SW 1271 (cell line): ENCODE measurements at places on chromosomes 5 and 9.

- DNase-seq, result no peak
Measured at GRCh38 chr5:463301-463700, 20.3 kb downstream of the EXOC3 start.

- DNase-seq, result no peak
Measured at GRCh38 chr9:83005963-83006362, 57.0 kb downstream of the RASEF start.

GRCh38 chr5:90528601-90529193, 687 bp downstream of the LYSMD3 start:
- DNase-seq, result no peak

GRCh38 chr5:110441035-110441434, 285.4 kb downstream of the TMEM232 start:
- DNase-seq, result peak; percentile 31

- no peak for DNase-seq
Measured at GRCh38 chr9:18608371-18608770, 134.4 kb downstream of the ADAMTSL1 start.

DNA sequence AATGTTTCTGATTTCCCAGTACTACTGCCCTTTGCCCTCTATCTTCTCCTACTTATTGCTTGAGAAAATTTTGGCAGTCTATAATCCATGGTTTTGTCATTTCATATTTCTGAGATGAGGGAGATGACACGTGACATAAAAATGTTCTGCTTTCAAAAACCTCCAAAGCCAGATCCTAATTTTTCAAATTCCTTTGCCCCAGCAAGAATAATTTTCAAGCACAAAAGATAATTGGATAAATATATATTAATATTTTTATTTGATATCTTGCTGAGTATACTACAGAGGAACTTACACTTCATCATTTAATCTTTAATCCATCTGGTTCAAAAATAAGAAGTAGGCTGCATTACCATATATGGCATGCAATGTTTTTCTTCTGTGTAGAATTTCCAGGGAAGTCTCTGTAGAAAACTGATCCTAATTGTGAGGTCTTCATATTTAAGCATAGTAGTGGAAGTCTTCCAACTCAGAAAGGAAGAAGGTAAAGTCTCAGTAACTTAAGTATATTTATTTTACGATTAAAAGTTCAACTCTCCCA, 1738.8 kb downstream of the EFNA5 start:
- DNase-seq, result no peak

DNA sequence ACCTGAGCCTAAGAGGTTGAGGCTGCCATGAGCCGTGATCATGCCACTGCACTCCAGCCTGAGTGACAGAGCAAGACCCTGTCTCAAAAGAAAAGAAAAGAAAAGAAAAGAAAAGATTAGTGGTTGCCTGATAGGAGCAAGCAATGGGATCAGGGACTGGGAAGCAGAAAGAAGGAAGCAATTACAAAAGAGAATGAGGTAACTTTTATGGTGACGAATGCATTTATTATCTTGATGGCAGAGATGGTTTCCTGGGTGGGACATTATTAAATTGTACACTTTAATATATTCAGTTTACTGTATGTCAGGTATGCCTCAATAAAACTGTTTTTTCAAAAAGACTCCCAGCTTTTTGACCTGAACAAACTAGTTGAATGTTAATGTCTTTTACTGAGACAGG, 7.5 kb upstream of the PFDN1 start:
- no peak for DNase-seq

DNA sequence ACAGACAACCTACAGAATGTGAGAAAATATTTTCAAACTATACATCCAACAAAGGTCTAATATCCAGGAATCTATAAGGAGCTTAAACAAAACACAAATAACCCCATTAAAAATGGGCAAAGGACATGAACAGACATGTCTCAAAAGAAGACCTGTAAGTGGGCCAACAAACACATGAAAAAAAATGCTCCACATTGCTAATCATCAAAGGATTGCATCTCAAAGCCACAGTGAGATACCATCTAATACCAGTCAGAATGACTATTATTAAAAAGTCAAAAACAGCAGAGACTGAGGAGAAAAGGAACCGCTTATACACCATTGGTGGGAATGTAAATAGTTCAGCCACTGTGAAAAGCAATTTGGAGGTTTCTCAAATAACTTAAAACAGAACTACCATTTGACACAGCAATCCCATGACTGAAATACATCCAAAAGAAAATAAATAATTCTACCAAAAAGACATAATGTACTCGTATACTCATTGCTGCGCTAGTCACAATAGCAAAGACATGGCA, 39.1 kb upstream of the C5orf63 start:
- DNase-seq, result no peak

DNA sequence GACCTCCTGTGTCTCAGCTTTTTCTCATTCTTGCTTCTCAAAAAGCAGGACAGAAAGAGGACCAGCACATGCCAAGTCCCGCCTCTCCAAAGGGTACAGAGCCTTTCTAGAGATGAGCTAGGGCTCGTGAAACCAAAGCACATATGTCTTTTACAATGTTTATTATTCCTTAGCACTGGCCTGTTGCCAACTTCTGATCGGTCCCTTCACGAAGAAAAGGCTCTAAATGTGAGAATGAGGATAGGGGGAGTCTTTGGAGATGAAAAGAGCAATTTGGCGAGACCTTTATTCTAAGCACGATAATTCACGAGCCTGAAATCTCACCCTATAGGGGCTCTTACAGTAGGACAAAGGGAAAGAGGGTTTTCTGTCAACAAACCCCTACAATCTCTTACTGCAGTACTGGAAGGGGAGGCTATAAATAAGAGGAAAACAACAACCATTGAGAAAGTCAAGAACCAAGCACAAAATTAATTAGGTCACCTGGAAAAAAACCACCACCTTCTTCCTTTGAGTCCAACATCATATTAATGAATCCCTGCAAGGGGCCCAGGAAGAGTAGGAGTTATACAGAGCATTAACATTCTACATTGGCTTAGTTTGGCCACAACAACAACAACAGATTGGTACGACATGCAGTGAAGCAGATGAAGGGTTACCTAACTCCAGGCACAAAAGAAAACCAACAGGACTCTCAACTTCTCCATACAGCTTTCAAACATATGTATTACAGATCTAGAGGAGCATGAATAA, 309.5 kb downstream of the PDE4D start:
- no peak for DNase-seq

- no peak for DNase-seq
Measured at GRCh38 chr5:39534690-39535089, 109.9 kb upstream of the DAB2 start.

- DNase-seq, result no peak
Measured at GRCh38 chr9:6215562-6215961, at the start of gene IL33. IL33 (plus strand) TSS chr9:6215807; CDS start chr9:6241695, 25,888 bp downstream.

DNA sequence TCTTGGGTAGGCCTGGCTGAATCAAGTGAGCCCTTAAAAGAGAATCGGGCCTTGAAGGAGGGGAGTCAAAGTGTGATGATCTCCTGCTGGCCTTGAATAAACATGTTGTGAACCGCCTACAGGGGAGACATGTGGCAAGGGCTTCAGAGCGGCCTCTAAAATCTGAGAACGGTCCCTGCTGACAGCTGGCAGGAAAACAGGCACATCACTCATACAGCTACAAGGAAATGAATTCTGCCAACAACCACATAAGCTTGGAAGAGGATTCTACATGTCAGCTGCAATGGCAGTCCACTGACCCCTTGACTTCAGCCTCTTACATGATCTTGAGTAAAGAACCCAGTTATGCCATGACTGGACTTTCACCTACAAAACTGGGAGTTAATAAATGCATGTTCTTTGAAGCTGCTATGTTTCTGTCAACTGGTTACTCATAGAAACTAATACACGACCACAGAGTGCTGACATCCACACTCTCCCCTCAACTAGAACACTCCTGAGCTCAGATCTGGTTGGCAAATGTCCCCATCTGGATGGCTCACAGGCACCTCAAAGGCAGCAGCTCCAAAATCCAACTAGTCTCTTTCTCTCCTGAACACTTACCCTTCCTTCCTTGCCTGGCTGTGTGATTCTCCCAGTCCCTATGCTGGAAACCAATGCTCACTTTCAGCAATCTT, 333.1 kb downstream of the ASTN2 start:
- no peak for DNase-seq

- peak; percentile 9 for DNase-seq
Measured at GRCh38 chr5:128736553-128736952, 198.5 kb upstream of the FBN2 start.

GRCh38 chr9:38037981-38038306, 31.1 kb downstream of the SHB start:
- DNase-seq, result no peak

GRCh38 chr9:100720922-100721321, 143.0 kb downstream of the CAVIN4 start:
- DNase-seq, result no peak

DNA sequence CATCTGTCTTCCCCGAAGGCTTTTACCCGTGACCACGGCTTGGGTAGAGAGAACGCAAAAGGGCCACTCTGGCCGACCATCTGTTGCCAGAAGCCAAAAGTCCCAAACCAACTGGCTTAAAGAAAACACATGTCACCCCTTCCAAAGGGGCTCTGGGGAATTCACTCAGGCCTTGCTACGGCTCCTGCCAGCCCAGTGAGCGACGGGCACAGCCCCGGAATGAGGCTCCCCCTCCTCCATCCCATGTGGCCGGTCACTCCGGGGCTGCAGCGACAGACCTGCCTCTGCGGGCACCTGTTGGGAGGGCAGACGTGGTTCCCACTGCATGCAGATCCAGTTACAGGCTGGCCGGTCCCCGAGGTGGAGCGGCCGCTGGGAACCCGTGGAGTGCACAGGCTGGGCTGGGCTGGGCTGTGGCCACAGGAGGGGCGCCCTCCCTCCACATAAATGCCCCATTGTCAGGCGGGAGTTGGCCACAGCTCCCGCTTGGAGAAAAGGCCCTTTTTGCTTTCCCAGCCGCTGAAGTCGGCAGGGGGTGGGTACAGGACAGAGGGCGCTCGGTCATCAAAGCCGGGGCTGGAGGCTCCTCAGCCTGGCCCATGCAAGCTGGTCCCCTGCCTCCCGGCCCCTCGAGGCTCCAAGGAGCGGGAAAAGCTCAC, 19.9 kb downstream of the NOTCH1 start:
- no peak for DNase-seq

DNA sequence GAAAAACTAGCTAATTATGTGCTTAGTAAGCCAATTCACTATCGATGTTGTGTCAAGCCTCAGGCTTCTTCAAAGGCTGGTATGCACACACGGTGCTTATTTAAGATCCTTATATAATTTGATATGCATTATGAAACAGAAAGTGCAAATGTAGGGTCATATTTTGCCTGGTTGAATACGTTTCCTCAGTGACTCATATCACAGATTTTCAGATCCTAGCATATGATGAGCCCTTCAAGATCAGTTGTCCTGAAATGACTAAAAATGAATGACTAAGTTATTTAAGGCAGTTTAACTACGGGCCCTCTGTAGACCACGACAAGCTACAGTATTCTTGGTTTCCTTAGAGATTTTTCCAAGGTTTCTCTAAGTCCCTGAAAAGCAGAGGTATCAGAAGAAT, 778.3 kb downstream of the PRELID2 start:
- DNase-seq, result no peak

DNA sequence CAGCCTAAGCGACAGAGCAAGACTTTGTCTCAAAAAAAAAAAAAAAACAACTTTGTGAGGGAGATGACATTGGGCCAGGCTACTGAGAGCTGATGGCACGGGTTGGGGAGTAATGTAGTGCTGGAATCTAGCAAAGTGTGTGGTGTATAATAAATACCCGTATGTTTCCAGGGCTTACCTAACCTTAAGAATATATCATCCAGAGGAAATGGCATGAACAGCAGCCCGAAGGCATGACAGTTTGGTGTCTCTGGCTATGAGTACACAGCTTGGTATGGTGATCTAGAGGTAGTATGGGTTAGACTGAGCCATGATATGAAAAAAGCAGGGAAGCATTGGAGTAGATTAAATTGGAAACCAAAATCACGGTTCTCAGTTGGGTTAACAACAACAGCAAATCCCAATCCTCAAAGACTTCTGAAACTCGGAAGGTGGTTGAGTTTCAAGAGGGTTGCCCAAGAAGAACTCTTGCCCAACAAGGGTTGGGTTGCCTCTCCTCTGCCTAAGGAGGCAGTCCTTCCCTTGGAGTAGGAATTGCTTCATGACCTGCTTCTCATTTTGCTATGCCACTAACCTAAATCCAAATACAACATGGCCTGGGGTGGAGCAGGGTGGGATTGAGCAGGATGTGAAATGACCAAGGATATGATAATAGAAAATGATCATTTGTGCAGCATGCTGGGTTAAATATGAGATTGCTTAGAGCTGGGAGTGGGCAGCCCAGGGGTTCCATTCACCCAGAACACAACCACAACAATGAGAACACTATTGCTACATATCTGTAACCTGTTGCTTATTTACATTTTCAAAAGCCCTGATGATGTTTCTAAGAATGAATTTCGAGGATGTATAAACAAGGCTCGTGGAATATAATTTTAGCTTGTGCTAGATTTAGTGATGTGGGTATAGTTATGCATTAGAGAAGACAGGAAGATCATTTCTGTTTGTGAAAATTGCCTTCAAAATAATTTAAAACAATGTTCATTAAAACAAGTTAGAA, 64.6 kb upstream of the ZFR start:
- DNase-seq, result no peak

GRCh38 chr5:142841511-142842265, 71.5 kb downstream of the ARHGAP26 start:
- DNase-seq, result no peak

GRCh38 chr5:179696603-179697002, 2.2 kb upstream of the CANX start:
- no peak for DNase-seq

- DNase-seq, result no peak
Measured at GRCh38 chr5:5418764-5419163, 3.7 kb upstream of the ICE1 start.

- no peak for DNase-seq
Measured at GRCh38 chr9:84718476-84718875, 48.9 kb downstream of the NTRK2 start.

- DNase-seq, result no peak
Measured at GRCh38 chr5:139634541-139634940, 13.6 kb upstream of the CXXC5 start.

GRCh38 chr5:181190711-181191525, 14.1 kb downstream of the TRIM7 start:
- DNase-seq, result no peak

- DNase-seq, result no peak
Measured at GRCh38 chr5:96196890-96197289, 235.2 kb upstream of the ELL2 start.

GRCh38 chr5:10250806-10251276, 761 bp downstream of the CCT5 start:
- DNase-seq, result peak; percentile 36

GRCh38 chr9:97604901-97605645, 28.1 kb downstream of the TSTD2 start:
- no peak for DNase-seq

DNA sequence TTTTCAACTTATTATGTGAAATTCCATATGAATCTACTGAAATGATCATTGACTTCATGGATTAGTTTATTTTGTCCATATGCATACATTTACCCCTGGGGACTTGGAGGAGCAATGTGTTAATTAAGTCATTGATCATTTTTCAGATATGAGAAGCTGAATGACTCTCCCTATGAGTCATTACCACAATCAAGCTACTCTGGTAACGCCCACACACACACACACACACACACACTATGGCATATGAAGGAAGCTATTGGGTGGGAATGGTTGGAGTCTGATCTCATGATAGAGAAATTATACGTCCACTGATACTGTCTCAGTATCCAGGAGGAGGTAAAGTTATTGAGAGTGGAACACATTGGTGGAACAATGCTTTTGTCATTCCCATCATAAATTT, 528.9 kb downstream of the AGTPBP1 start:
- peak; percentile 4 for DNase-seq

GRCh38 chr5:171931163-171931562, 75.3 kb downstream of the FBXW11 start:
- no peak for DNase-seq

GRCh38 chr9:93156475-93157008, 22.5 kb upstream of the NINJ1 start:
- DNase-seq, result no peak
